ENCODE measurements at places on chromosomes 7 and 10.

GRCh38 chr7:45985902-45986301, 64.8 kb upstream of the IGFBP3 start:
- no peak for DNase-seq

DNA sequence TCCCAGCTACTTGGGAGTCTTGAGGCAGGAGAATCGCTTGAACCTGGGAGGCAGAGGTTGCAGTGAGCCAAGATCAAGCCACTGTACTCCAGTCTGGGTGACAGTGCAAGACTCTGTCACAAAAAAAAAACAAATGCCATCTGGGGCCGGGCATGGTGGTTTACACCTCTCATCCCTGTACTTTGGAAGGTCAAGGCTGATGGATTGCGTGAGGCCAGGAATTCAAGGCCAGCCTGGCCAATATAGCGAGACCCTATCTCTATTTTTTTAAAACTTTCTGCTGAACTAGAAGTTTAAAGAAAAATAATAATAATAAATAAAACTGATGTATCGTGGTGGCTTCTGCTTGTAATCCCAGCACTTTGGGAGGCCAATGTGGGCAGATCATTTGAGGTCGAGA, 15.7 kb upstream of the RNF216 start:
- no peak for DNase-seq

DNA sequence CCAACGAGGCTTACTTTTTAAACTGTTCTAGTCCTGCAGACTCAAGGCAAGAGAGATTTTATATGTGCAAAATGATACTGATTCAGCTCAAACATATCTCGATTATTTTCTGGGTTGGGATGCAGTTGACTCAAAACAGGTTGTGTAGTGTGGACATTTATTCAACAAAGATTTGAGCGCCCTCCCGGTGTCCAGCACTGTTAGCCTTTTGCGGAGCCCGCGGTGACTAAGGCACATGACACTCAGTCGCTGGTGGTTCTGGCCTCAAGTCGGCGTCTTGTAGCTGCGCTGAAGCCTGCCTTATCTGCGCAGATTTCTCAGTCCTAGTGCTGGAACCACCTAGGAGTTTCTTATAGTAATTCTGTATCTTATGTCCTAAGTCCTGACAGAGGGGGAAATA, 938 bp upstream of the CADPS2 start:
- DNase-seq = no peak

- DNase-seq = no peak
These were observed 123.0 kb downstream of the ANLN start for GRCh38 chr7:36512616-36513015.

DNA sequence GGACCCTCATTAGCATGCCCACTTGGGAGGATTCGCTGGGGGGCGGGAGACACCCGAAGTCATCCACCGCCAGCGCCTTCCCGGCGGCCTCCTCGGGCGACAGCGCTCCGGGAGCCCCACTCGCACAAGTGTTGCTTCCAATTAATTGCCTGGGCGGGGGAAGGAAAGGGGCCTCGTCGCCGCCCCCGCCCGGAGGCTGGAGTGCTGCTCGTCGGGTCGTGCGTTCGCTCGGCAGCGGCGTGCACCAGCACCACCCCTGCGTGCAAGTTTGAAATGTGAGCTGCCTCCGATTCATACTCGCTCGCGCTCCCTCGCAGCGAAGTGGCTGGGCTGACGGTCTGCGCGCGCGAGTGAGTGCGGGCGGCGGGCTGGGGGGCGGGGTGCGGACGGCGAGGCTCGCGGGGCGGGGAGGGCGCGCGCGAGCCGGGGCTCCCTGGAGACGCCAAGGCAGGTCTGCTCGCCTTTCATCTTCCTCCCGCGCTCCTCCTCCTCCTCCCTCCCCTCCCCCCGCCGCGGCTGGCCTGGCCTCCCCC, 104.6 kb upstream of the PPIF start:
- peak; percentile 78 for DNase-seq

DNA sequence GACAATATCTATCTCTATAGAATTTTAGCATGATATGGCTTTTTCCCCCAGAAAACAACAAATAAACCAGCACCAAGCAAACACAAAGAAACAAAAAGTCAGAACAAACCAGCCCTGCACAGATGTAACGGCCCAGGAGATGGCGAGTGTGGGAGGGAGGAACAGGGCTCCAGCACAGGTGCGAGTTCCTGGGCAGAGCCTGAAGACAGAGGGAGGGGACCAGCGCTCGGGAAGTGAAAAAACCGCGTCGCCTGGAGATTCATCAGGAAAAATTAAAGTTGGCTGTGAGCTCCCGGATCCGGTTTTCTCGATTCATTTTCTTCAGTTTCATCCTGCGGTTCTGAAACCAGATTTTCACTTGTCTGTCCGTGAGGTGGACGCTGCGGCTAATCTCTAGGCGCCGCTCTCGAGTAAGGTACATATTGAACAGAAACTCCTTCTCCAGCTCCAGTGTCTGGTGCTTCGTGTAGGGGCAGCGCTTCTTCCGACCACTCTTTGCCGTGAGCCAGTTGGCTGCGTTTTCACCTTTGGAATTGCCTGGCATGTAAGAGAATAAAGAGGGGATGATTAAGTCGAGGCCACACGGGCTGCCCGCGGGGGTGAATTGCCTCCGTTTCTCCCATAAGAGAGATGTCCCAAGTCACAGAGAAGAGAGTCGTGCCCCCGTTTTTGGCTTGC, 2.3 kb downstream of the HOXA10 start:
- DNase-seq = no peak

DNA sequence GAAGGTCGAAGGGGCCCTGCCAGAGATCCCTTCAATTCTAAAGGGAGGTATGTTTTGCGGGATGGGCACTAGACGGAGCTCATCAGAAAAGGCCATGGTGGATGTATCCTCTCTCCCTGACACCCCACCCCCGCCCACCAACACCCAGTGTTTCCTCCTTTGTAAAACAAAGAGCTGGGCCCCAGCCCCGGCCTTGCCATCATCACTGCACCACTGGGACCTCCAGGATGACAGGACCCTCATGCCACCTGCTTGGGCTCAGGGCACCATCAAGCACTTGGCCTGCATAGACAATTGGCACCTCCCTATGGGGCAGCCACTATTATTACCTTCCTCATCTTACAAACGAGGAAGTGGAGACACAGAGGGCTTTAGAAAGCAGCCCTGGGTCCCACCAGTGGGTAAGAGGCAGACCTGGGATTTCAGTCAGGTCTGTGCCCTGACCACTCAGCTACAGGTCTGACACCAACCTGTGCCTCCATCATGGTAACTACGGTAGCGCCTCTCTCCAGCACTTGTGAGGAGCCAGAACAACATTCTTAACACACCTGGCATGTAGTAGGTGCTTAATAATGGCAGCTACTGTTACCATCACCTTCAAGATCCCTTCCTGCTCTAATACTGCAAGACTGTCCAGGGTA, 2.0 kb downstream of the CALML3 start:
- no peak for DNase-seq

GRCh38 chr7:29248713-29249382, 54.3 kb downstream of the CHN2 start:
- DNase-seq = no peak

DNA sequence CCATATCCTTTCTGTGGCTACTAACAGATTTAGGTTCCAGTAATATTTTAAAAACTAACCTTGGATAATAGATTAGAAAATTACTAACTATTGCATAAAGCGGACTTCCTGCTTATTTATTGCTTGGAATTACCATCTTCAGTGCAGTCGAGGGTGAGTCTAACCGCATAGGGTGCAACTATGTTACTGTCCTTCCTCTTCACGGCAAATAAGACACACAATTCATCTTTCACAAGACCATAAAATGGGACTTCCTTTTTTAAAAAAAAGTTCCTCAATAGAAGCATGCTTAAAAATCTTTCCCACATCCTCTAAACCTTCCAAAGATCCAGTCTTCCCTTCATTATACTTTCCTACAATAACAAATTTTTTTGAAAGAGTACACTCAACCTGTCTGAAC, 2.1 kb downstream of the SLC25A40 start:
- no peak for DNase-seq

DNA sequence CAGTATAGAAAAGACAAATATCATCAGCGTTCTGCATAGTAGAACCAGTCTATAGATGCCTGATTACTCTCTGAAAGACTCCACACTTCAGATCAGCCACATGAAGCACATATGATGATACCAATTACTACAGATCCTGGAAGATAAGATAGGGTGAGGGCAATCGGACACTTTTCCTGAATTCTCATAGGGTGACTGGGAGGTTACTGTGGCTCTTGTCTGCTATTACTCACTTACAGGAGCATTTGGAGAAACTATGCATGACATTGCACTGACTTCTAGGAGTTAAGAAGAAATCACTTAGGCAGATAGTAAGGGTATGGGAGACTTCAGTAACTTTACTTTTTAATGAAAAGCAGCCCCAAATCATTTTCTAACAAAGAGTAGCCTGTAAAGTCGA, 1140.9 kb downstream of the XPNPEP1 start:
- no peak for DNase-seq

GRCh38 chr10:85621562-85621961, 745.0 kb downstream of the GRID1 start:
- no peak for DNase-seq

DNA sequence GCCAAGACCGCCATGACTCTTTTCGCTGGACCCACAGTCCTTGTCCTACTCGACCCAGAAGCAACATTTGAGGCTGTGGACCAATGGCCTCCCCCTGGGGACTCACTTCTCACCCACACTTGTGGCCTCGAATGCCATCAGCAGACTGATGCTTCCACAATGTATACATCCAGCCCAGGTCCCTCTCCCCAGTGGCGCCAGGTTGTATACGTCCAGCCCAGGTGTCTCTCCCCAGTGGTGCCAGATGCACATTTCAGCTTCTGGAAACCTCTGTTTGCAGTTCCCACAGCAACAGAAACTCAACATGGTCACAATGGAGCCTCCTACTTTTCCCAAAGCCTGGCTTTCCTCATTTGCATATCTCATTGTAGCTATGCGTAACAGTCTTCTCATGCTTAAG, 210.5 kb upstream of the RNF32 start:
- no peak for DNase-seq

Data from GM12891 (cell line).